ENCODE measurements at places on chromosomes 1 and 21.

GRCh38 chr1:206568779-206569352 is 43.4 kb downstream of the EIF2D start:
- DNase-seq = no peak

- no peak for DNase-seq
Observed at GRCh38 chr1:164667001-164667400, 108.0 kb downstream of the PBX1 start.

- DNase-seq = no peak
Observed at GRCh38 chr1:67209521-67209920, 43.3 kb downstream of the IL23R start.

GRCh38 chr1:44812822-44813543 is 4.7 kb downstream of the BTBD19 start:
- DNase-seq = no peak

DNA sequence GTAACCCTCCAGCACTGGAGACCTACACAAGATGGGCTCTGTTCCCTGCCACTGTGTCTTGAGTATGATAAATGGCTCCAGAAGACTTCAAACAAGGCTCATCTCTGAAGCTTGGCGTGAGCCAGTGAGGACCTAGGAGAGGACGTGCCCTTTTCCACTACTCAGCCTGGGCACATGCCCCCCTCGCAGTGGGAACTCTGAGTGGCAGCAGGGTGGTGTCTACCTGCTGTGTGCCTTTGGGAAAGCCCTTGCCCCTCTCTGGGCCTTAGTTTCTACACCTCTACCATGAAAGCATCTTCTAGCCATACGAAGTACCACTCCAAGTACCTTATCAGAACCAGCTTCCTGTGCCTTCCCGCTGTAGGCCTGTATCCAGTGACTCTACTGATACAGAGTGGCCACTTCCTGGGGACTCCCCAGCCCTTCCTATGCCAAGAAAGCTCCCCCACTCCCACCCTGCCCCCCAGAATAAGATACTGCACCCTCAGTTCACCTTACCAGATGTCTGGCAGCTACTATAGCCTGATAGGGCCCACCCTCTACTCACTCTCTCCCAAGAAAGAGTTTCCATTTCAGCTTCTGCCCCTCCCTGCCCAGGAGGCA is 3.1 kb upstream of the MOB3C start:
- DNase-seq = no peak

DNA sequence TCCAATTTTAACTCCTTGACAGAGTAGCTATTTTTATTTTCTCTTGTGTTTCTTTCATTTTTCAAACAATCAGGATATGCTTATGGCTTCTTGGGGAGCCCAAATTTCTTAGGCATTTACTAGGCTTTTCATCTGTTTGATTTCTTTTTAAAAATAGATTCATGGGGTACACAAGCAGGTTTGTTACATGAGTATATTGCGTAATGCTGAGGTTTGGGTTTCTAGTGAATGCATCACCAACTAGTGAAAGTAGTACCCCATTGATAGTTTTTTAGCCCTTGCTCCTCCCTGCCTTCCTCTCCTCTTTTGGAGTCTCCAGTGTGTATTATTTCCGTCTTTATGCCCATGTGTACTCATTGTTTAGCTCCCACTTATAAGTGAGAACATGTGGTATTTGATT is 190.7 kb downstream of the CENPF start:
- no peak for DNase-seq

DNA sequence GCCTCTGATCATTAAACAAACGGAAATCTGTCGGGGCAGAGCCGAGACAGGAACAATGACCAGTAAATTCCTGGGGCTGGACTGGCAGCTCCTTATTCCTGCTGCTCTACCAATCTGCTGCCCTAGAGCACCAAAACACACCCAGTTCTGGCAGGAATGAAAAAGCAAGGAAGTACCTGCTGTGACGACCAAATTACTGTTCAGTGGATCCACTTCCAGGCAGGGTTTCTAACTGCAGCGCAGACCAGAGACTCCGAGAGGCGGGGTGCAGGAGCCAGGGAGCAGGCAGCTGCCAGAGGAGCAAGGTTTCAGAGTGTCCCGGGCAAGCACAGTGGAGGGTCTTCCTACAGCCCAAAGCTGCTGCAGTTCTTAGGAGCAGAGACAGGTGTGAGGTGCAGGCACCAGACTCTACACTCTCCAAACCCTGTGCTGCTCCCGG is 32.4 kb downstream of the KANK4 start:
- no peak for DNase-seq

DNA sequence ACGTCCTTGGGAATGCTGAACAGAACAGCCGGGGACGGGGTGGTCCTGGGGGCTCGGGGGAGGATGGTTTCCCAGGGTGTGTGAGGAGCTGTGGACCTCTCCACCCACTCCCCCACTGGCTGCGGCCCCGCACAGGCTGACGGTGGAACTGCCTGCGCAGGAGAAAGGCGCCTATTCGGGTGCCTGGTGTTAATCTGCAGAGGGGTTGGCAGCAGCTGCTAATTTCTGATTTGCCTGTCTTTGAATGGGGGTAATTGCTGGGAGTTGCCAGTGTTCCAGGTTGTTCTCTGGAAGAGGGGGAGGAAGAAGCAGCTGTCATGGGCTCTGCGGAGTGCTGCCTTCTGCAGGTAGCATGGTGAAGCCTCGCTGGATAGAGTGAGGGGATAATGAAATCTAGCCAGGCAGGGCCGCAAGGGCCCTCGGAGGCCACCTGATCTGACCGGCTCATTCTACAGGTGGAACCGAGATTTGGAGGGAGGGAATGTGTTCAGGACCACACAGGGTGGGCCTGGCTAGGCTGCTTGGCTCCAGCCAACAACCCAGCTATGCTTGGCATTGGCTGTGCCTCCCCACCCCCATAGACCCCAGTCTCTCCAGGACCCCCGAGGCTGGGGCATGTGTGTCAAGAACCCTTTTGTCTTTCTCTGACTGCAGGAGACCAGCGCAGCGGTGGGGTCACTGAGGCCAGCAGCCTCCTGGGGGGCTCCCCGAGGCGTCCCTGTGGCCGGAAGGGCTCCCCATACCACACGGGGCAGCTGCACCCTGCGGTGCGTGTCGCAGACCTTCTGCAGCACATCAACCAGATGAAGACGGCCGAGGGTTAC is 67.1 kb downstream of the PTPRU start:
- no peak for DNase-seq

GRCh38 chr1:85587841-85588240 is 7.3 kb downstream of the CCN1 start:
- no peak for DNase-seq

- no peak for DNase-seq
Observed at GRCh38 chr1:17920881-17921640, 165.9 kb downstream of the ACTL8 start.

DNA sequence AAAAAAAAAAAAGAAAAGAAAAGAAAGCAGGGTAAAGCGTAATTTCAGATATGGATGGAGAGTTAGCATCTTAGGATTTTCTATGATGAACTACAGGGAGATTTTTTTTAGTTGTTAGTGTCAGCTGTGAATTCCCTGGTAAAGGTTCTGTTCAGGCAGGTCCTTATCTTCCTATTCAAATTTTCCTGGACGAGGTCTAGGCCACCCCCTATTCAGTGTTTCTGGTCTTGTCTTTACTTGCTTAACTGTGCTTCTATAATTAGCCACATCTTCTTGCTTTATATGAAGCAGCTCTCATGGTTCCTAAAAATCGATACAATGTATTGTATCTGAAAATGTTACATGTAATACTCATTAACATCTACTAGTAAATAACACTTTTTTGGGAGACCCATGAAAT is 157.8 kb downstream of the LHX8 start:
- DNase-seq = no peak

DNA sequence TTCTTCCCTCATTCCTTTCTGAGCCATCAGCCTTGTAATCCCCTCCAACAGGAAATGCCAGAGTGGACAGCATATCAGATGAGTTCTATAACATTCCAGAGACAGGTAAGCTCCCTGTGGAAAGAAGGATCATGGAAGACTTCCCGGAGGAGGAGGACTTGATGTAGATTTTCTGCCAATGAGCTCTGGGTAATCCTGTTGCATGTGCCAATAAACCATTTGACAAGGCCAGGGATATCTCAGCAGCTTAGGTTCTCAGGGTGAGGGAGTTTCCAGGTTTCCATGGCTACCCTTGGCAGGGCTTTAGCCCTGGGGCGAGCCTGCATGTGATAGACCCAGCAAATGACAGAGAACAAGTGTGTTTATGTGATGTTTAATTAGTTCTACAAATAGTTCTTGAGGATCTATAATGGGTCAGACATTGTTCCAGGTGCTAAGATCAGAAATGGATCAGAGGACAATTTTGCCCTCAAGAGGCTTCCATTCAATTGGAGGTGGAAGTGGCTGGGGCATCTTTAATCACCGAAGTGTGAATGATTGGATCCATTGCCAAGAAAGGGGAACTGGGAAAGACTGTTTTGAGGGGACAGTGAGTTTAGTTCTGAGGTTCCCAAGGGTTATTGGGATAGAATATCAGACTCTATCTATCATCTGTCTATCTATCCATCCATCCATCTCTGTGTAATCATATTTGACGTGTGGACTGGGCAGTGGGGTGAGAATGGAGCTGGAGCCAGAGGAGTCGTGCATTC is 6.9 kb downstream of the PLA2G5 start:
- no peak for DNase-seq

DNA sequence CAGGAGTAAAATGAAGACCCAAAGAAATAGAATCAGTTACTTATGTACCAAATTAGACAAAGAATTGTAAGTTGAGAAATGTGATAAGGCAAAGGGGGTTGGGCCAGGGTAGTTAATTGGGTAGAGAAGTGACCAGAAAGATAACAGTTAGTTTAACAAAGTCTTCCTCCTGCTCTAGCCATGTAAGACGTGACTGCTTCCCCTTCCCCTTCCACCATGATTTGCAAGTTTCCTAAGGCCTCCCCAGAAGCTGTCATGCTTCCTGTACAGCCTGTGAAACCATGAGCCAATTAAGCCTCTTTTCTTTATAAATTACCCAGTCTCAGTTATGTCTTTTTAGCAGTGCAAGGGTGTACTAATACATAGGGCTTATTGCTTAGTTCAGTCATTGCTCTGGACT is 142.0 kb upstream of the PDE4B start:
- no peak for DNase-seq

- DNase-seq = no peak
Observed at GRCh38 chr21:41778930-41779600, 12.2 kb upstream of the RIPK4 start.

GRCh38 chr1:200346700-200347099 is 63.1 kb downstream of the ZNF281 start:
- no peak for DNase-seq

DNA sequence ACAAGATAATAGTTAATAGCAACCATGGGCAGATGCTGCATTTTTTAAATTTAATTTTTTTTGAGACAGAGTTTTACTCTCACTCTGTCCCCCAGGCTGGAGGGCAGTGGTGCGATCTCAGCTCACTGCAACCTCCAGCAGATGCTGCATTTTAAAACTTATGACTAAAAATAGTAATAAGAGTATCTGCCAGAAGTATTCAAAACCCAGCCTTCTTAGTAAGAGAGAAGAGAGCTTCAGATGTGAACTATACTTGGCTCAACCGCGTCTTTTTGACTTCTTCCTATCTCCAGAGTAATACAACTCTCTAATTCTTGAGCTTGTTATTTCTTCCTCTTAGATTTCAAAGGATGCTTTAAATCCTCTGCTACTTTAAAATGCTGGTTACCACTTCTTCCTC is 4.6 kb downstream of the RPS27 start:
- no peak for DNase-seq

GRCh38 chr1:32111789-32112188 is 3.9 kb downstream of the KPNA6 start:
- DNase-seq = no peak

GRCh38 chr1:188363943-188364342 is 1535.2 kb downstream of the PLA2G4A start:
- DNase-seq = no peak

Data from stimulated activated CD8-positive, alpha-beta memory T cell treated with anti-CD3 and anti-CD28 coated beads, Interleukin-7, amount 100 ng/mL, for 48 hours (primary cell).